ENCODE measurements at places on chromosomes 1 and 21. TPM values are rescaled to one million over a fixed set of nuclear protein-coding genes. Genes with fewer than 3 reads are reported as not detected.
A peak's percentile ranks its signal among the peaks of the same experiment; 100 is the strongest.

The SH3D21 gene
- 1.9 TPM for total RNA-seq

The PGLYRP4 gene
- not detected for total RNA-seq

The H3-3A gene
- 171 TPM for total RNA-seq

The TNFRSF4 gene
- not detected for total RNA-seq

The C4BPA gene
- not detected for total RNA-seq

GRCh38 chr1:118023199-118023598 lies 93.7 kb downstream of the WDR3 start:
- no peak for DNase-seq

DNA sequence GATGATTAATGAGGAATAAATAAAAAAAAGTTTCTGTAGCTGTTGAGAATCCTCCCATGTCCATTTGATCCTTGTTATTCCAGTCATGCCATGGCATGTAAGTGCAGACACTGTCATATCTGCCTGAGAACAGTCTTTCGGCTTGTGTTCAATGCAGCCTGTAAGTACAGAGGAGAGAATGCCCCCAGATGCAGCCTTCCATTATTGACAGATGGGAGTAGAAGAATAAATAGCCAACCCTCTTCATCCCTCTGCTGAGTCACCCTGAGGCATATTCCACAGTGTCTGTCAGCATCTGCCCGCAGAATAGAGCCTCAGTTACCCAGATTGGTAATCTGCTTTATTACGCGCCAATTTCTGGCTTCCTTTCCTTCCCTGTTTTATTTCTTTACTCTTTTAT lies 139.4 kb downstream of the LRRC7 start:
- DNase-seq = no peak

DNA sequence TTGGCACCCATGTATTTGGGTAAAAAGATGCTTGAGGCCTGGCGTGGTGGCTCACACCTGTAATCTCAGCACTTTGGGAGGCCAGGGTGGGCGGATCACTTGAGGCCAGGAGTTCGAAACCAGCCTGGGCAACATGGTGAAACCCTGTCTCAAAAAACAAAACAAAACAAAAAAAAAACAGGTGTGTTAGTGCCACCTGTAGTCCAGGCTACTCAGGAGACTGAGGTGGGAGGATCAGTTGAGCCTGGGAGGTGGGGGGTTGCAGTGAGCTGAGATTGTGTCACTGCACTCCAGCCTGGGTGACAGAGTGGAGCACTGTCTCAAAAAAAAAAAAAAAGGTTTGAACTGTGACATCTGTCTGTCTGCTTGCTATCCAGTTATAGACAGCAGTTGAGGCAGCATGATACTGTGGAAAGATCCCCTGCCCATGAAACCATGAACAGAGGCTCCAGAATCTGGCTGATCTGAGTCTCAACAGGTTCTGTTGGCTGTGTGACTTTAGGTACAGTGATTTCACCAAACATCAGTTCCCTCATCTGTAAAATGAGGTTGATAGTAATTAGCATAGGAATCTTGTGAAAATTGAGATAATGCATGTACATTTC lies 5.7 kb downstream of the DYRK1A start:
- no peak for DNase-seq

GRCh38 chr1:87473203-87473661 lies 144.6 kb downstream of the LMO4 start:
- no peak for DNase-seq

DNA sequence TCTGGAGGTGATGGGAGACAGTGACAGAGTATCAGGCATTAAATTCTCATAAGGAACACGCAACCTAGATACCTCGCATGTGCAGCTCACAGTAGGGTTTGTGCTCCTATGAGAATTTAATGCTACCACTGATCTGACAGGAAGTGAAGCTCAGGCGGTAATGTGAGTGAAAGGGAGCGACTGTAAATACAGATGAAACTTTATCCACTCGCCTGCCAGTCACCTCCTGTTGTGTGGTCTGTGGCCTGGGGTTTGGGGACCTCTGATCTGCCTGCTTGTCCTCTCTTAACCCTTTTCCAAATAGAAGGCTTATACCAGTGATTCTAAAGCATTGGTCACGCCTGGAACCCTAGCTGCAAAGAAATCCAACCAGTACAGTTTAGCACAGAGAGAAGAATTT lies 15.3 kb downstream of the GABPA start:
- DNase-seq = no peak

DNA sequence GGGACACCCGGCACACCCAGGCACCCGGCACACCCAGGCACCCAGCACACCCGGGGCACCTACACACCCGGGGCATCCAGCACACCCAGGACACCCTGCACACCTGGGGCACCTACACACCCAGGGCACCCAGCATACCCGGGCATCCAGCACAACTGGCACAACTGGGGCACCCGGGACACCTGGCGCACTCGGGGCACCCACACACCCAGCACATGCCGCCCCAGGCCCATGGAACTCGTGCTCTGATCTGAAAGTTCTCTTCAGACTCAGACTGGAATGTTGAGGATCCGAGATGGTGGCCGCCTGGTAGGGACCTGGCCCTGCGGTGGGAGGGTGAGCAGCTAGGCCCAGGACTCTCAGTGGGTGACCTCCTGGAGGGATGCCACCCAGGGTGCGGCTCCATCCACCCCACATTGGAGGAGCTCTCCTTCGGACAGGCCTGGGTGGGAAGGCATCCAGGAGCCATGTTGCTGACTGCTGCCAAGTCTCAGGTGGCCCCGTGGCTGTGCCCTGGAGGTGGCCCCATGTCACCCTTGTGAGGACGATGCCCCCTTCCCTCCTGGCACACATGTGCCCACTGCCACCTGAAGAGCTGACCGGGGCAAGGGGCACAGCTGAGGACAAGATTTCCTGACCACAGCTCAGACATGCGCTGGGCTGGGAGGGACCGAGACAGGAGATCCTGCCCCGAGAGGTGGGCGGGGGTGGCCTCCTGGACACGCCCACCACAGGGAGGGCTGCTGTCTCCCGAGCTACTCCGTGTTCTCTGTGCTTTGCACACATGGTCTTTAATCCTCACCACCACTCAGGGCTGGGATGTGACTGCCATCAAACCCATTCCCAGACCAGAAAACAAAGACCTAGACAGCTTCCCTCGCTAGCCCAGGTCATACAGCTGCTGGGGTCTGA lies 37.0 kb downstream of the UBE2G2 start:
- DNase-seq = no peak

- DNase-seq = no peak
These were observed 136.5 kb upstream of the GJB5 start for GRCh38 chr1:34618381-34618780.

GRCh38 chr1:244010191-244010590 lies 40.9 kb upstream of the ZBTB18 start:
- peak; percentile 22 for DNase-seq

- DNase-seq = peak; percentile 88
These were observed 3.7 kb upstream of the CCN1 start for GRCh38 chr1:85576642-85577418.

DNA sequence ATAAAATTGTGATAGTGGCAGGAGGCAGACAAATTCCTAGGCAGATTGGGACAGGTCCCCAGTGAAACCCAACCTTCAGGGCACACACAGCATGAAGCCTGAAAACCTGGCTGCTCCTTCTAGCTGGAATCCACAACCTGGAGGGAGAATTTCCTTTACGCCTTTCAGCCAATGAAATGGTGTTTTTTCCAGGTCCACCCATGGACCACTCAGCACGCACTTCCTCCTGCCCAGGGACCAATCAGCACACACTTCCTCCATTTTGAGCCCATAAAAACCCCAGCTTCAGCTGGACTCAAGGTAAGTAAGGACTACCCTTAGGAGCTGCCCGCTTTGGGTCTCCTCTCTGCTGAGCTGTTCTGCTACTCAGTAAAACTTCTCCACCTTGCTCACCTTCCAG lies 120.1 kb downstream of the AKT3 start:
- no peak for DNase-seq

DNA sequence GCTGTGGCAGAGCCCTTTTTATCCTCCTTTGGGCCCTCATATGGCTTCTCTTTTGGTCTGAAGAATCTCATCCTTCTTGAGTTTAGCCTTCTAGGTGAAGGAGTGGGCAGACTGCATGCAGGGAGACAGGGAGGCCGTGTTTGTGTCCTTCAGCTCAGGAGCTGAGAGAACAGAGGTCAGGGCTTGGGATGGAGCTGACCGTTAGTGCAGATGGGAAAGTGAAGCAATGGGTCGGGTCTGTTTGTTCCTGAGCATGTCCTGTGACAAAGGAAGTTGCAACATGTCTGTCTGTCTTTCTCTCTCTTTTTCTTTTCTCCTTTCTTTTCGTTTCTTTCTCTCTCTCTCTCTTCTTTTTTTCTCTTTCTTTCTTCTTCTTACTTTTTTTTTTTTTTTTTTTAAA lies 14.9 kb downstream of the MAPKAPK2 start:
- DNase-seq = no peak

GRCh38 chr1:208174731-208175507 lies 69.3 kb downstream of the PLXNA2 start:
- DNase-seq = peak; percentile 68

- DNase-seq = no peak
These were observed 244.2 kb downstream of the LMO4 start for GRCh38 chr1:87572891-87573290.

GRCh38 chr1:3581296-3582036 lies 29.8 kb downstream of the MEGF6 start:
- no peak for DNase-seq

GRCh38 chr1:111592389-111593361 lies 26.9 kb upstream of the RAP1A start:
- peak; percentile 87 for DNase-seq

Measured in IMR-90 (cell line).